CD8-positive, alpha-beta T cell (primary cell): ENCODE measurements at places on chromosomes 7 and 10.

DNA sequence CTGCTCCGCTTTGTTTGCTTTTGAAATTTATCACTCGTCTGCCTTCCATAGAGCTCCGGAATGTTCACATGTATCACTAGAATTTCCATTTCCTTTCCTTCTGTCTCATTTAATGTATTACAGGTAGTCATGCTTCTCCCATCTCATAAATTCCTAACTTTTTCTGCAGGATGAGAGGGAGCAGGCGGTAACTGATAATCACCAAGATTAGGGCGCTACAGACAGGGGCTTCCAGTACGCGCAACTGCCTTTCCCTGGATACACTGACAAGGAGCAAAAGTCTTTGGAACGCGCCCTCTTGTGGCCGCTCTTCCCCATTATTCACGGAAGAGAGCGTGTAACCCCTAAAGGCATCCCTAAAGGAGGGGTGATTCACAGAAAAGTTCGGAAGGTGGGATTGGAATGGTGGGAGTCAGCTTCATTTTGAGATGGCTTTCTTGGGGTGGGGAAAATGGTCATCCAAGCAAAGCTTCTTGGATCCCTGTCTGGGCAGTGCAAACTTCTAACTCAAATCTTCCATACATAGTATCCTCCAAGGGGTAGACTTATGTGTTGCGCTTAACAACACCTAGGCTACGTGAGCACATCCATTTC lies 6.5 kb downstream of the INHBA start:
- DNase-seq, result no peak

DNA sequence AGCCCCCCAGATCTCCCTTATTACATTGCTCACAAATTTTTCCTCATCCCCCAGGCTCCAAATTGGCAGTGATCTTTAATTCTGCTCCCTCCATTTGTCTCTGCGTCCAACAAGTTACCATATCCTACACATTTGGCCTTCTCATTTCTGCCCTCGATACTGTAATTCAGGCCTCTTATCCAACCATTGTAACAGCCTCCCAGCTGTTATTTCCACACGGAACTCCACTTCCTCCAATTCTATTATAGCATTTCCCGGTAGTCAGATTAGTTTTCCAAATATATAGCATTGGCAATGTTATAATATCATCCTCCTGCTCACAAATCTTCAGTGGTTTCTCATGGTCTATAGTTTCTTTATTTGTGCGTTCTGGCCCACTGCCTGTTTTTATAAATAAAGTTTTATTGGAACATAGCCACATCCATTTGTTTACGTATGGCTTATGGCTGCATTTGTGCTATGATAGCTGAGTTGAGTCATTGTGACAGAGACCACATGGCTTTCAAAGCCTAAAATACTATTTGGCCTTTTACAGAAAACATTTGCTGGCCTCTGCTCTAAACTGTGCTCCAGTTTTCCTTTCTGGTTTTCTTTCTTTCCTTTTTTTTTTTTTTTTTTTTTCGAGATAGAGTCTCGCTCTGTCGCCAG lies 126.5 kb upstream of the ZNF438 start:
- DNase-seq, result no peak

DNA sequence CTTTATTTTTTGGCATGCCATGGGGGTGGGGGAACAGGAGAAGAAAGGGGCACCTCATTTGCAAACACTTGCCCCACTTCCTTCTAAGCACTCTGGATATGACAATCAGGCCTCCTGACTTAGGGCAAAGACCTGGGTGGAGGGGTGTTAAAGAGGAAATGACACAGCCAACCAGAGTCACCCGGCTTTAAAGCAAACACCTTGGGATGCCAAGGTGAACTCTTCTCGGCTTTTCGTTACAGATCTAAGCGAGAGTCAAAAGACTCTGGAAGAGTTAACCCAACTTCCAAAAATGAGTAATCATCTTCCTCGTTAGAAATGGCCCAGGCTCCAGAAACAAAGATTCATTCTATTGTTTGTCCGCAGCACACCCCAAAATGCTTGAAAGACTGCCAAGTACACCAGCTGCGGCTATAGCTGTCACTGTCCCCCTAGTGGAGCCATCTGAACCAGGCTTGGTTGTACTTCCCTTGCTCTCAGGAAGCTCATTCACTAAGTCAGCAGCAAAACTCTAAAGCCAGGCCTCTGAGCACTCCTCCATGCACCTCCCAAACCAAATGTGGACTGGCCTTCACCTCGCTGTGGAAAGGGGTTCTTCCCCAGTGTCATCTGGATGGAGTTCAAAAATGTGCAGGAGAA lies 24.8 kb downstream of the FAM53B start:
- peak; percentile 62 for DNase-seq

GRCh38 chr7:2575733-2576340 lies 17.1 kb downstream of the IQCE start:
- no peak for DNase-seq

- DNase-seq, result no peak
These were observed 86.3 kb downstream of the LCOR start for GRCh38 chr10:96918214-96919002.

DNA sequence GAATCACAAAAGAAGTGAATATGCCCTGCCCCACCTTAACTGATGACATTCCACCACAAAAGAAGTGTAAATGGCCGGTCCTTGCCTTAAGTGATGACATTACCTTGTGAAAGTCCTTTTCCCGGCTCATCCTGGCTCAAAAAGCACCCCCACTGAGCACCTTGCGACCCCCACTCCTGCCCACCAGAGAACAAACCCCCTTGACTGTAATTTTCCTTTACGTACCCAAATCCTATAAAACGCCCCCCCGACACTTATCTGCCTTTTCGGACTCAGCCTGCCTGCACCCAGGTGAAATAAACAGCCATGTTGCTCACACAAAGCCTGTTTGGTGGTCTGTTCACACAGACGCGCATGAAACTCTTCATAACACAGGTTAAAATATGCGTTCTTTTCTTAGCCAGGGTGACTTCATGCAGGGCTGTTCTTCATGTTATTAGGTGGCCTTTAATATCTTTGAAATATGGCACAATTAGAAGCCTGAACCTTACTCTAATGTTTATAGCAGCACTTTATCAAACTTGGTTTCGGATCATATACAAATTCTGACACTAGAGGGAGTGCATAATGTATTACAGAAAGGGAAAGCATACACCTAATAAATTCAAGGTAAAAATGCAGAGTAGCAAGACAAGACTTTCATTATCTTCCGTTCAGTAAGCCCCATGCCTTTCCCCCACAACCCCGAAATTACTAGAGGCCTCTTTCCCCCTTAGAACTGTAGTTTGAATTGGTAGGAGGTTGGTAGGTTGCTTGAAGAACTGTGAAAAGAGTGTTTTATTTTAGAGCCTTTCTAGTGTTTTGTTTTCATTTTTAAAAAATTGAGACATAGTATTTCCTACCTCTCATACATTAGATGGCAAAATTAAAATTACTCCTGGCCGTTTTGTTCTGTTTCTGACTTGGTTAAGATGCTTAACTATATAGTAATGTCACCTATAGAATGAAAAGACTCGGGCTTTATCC lies 117.9 kb downstream of the NPY start:
- DNase-seq, result no peak

DNA sequence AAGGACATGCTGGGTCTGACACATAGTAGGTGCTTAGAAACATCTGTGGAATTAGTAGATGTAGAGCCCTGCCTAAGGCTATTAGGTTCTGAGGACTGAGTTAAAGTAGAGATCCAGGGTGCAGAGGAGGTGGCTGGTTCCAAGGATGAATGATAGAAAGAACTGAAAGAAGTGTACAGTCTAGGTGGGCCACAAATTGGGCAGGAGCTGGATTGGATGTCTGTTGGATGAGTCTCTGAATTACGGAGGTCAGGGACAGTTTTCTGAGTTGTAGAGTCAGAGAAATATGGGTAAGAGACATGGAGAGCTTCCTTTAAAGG lies 2.0 kb upstream of the SAMD8 start:
- DNase-seq, result no peak

DNA sequence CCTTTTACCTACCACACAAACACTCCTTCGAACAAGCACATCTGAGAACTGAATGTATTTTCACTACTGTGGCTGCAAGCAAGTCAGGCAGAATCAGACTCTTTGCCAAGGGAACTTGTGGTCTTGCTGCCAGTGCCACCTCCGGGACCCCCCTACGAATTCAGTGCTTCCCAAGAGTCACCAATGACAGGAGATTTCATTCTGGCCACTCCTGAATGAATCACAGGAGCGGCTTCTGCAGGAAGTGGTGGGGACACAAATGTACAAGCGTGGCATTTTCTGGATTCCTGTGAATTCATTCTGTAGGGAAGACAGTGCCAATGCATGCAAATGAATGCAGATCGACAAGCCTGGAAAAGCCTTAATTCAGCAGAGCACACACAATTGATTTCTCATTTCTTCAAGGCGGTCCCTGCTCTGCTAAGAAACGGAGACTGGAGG lies 161.2 kb downstream of the CAMK1D start:
- DNase-seq, result no peak

- DNase-seq, result no peak
These were observed 442.7 kb upstream of the POM121L12 start for GRCh38 chr7:52592698-52593097.

- no peak for DNase-seq
These were observed 4.8 kb upstream of the BMPER start for GRCh38 chr7:33900501-33900900.

- no peak for DNase-seq
These were observed 215.3 kb upstream of the ZNF32 start for GRCh38 chr10:43863859-43864591.

GRCh38 chr7:46855851-46856250 lies 726.1 kb downstream of the TNS3 start:
- no peak for DNase-seq

- DNase-seq, result no peak
These were observed 5.7 kb upstream of the TAS2R39 start for GRCh38 chr7:143177374-143178119.

- no peak for DNase-seq
These were observed 49.9 kb downstream of the CHST15 start for GRCh38 chr10:124043310-124044142.

DNA sequence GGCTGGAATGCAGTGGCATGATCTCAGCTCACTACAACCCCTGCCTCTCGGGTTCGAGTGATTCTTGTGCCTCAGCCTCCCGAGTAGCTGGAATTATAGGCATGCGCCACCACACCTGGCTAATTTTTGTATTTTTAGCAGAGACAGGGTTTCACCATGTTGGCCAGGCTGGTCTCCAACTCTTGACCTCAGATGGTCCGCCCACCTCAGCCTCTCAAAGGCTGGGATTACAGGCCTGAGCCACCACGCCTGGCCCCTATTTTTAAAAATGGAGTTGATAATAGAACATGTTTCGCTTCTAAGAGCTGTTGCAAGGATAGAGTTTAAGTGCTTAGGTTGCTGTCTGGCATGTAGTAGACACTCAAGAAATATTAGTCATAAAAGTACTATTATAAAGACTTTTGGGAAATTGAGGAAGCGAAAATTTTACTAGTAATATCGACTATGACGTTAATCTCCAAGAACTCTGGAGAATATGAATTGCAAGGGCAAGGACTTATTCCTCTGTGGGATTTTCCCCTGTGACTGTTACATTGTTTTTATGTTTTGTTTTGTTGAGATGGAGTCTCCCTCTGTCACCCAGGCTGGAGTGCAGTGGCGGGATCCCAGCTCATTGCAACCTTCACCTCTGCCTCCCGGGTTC lies 7.9 kb downstream of the GTF2I start:
- DNase-seq, result no peak

DNA sequence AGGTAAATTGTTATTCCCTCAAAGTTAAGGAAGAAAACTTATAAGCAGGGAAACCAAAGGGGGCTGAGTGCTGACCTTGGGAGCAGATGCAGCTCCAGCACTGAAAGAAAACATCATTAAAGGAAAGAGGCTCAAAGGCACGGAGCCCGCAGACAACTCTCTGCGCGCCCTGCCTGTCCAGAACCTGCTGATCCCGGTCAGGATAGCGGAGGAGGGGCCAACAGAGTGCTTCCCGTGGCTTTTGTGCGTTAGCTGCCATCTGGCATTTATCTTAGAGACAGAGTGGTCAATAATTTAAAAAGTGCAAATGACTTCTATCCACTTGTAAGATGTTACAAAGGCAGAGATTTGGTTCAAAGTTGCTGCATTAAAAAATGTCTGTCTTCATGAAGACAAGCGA lies 162.1 kb downstream of the FANK1 start:
- no peak for DNase-seq

DNA sequence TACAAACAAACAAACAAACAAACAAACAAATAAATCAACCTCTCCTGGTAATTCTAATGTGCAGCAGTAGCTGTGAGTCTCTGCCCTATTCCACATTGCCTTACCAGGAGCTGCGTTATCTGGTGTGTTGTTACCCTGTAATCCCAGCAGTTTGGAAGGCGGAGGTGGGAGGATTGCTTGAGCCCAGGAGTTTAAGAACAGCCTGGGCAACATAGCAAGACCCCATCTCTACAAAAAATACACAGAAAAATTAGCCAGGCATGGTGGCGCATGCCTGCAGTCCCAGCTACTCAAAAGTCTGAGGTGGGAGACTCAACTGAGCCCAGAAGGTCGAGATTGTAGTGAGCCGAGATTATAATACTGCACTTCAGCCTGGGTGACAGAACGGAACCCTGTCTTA lies 192.7 kb downstream of the EXOC4 start:
- DNase-seq, result no peak

DNA sequence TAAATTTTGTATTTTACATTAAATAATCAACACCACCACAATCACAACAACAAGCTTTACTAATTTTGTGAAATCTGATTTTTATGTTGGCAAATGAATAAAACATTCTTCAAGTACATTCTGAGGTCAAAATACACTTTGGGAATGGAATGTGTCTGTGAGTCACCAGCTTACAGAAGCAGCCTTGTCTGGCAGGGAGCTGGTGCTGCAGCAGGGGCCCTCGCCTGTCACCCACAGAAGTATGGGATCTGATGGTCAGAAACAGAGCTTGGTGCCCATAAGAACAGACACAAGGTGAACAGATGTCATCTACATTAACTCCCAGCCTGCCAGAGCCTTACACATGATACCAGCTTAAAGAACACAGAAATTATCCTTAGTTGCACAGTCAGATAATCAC lies 496.9 kb downstream of the CCSER2 start:
- DNase-seq, result no peak

GRCh38 chr10:90222939-90223338 lies 521.5 kb downstream of the KIF20B start:
- no peak for DNase-seq

GRCh38 chr10:11639362-11639761 lies 27.9 kb upstream of the USP6NL start:
- no peak for DNase-seq

- no peak for DNase-seq
These were observed 180.9 kb downstream of the ADAM12 start for GRCh38 chr10:126207313-126207771.

- DNase-seq, result no peak
These were observed 28.1 kb downstream of the LRRC72 start for GRCh38 chr7:16554518-16555236.

DNA sequence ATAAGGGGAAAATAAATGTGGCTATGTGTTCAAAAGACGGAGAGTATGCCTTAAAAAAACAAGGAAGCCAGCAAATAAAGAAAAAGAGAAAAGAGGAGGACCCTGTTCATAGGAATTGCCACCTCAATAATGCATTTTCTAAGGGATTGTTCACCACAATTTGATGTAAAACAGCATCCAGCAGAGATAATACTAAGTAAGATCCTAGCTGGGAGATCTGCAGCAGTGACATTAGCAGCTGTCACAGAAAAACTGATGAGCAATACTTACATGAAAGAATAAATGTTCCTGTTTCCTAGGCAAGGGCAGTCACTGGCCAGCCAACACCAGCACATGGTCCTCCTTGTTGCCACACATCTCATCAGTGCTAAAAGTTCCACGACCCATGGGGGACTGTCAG lies 391.5 kb downstream of the SORCS1 start:
- no peak for DNase-seq

GRCh38 chr7:82443036-82443546 lies 486 bp downstream of the CACNA2D1 start:
- DNase-seq, result no peak
